ENCODE measurements at places on chromosomes 12 and 14. TPM values are rescaled to one million over a fixed set of nuclear protein-coding genes. Genes with fewer than 3 reads are reported as not detected.

ANKS1B gene
- not detected for total RNA-seq

DNA sequence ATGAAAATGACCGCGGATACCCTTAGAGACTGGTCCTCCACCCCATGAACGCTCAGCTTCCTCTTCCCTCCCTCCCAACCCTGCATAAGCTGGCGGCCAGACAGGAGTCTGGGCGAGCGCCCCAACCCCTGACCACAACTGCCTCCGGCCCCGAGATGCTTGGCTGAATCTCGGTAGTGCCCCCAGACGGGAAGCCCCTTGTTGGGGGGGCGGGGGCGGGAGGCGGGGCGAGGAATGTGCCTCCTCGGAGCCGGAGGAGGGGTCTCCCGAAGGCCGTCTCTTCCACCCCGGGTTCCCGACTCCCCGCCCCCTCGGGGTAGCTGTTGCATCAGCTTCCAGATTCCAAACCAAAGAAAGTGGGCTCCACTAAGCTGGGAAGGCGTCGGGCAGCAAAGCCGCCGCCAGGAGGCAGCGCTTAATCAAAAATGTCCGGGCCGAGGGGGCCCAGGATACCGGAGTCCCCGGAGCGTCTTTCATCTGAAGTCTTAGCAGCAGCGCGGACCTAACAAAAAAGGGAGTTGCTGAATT, 7.1 kb upstream of the MRPL52 start:
- peaks cover 22% of the 10 kb centered on the region for H3K4me1 ChIP-seq
- H3K27ac ChIP-seq, result no peak overlapping the region

- H3K36me3 ChIP-seq, result no peaks in the 10 kb centered on the region
- no peak for DNase-seq
- no peak overlapping the region for H3K4me3 ChIP-seq
- no peaks in the 10 kb centered on the region for H3K4me1 ChIP-seq
- no peak overlapping the region for H3K27ac ChIP-seq
- H3K27me3 ChIP-seq, result no peaks in the 10 kb centered on the region
Observed at GRCh38 chr12:68428724-68429501, 96.8 kb upstream of the MDM1 start.

- DNase-seq, result no peak
- H3K4me1 ChIP-seq, result peaks cover 7% of the 10 kb centered on the region
- H3K27ac ChIP-seq, result no peak overlapping the region
- H3K27me3 ChIP-seq, result peaks cover 24% of the 10 kb centered on the region
Observed at GRCh38 chr12:69689638-69690037, 9.5 kb downstream of the BEST3 start.

GRCh38 chr12:124136796-124137195, 158.1 kb upstream of the RFLNA start:
- DNase-seq, result no peak
- no peak overlapping the region for H3K4me3 ChIP-seq
- peaks cover 20% of the 10 kb centered on the region for H3K27me3 ChIP-seq
- H3K36me3 ChIP-seq, result no peaks in the 10 kb centered on the region
- H3K4me1 ChIP-seq, result no peaks in the 10 kb centered on the region

DNA sequence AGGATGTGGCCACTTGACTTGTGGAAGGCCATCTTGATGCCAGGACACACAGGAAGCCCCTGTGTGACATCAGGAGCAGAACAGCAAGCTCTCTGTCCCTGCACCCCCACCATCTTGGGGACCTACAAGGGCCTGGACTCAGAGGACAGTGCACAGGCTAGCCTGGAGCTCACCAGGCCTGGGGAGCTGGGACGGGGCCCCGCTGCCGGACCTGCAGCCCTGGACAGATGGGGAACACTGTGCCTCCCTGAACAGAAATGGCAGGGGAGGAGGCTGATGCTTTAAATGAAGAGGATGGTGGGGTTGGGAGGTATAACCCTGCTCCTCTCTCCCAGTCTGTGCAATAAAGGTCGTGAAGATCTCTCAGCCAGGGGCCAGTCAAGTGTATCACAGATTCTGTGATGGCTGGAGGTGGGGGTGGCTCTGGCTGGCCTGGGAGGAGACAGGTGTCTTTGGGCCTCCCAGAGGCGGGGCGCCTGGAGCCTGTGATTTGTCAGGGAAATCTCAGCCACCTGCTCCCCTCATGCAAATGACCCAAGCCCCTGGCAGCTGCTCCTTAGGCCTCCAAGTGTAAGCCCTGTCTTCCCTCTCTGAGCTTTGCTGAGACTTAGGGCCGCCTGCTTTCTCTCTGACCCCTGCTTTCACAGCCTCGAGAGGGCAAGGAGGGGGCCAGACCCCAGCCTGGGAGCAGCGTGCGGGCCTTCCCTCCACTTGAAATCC, 1.1 kb upstream of the GNB3 start:
- H3K4me3 ChIP-seq, result no peak overlapping the region
- H3K27ac ChIP-seq, result no peak overlapping the region
- no peaks in the 10 kb centered on the region for H3K4me1 ChIP-seq

CATSPERB gene
- 0.18 TPM for total RNA-seq

PMEL gene
- 0.25 TPM for total RNA-seq

DNA sequence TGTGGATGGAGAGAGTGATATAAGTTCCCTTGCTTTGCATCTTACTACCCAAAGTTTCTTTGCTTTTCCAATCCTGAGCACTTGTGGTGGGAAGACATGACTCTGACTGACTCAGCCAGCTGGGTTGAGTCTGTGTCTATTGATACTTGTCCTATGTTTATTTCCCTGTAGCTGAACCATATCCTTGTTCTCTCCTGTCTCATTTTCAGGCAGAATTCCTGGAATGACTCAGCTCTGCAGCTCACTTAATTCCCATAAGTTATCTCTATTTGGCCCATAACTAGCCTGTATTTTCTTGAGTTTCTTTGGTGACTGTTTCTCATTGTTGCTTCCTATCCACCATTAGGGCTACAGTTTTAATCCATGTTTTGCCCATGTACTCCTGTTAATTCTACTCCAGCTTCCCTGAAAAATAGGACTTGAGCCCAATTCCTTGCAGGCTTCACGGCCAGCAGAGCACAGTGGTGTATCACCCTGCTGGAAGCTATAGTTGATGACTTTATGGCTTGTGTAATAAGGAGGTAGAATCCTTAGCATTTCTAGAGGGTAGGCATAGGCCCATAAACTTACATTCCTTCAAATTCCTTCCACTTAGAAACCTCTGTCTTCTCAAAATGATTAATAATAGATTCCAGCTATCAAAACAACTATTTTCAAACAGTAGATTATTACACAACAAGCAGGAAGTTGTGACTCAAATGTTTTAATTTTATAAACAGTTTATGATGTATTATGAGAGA, 183.1 kb downstream of the TMTC3 start:
- no peaks in the 10 kb centered on the region for H3K27me3 ChIP-seq
- no peak for DNase-seq
- no peaks in the 10 kb centered on the region for H3K4me1 ChIP-seq
- no peaks in the 10 kb centered on the region for H3K36me3 ChIP-seq
- H3K4me3 ChIP-seq, result no peak overlapping the region

GRCh38 chr12:21946983-21947382, 5.8 kb upstream of the ABCC9 start:
- no peak for DNase-seq
- peaks cover 38% of the 10 kb centered on the region for H3K27me3 ChIP-seq
- no peak overlapping the region for H3K27ac ChIP-seq
- H3K4me3 ChIP-seq, result no peak overlapping the region
- H3K4me1 ChIP-seq, result no peaks in the 10 kb centered on the region
- H3K36me3 ChIP-seq, result no peaks in the 10 kb centered on the region

OTUB2 gene
- total RNA-seq, result 0.31 TPM

PITPNM2 gene
- total RNA-seq, result 13.1 TPM

ASIC1 gene
- total RNA-seq, result 10.8 TPM

GRCh38 chr14:103001651-103002396, 55.5 kb downstream of the CDC42BPB start:
- no peaks in the 10 kb centered on the region for H3K27me3 ChIP-seq
- no peak overlapping the region for H3K4me3 ChIP-seq
- no peaks in the 10 kb centered on the region for H3K4me1 ChIP-seq
- H3K36me3 ChIP-seq, result no peaks in the 10 kb centered on the region
- no peak for DNase-seq

RNF212B gene
- total RNA-seq, result not detected

DNA sequence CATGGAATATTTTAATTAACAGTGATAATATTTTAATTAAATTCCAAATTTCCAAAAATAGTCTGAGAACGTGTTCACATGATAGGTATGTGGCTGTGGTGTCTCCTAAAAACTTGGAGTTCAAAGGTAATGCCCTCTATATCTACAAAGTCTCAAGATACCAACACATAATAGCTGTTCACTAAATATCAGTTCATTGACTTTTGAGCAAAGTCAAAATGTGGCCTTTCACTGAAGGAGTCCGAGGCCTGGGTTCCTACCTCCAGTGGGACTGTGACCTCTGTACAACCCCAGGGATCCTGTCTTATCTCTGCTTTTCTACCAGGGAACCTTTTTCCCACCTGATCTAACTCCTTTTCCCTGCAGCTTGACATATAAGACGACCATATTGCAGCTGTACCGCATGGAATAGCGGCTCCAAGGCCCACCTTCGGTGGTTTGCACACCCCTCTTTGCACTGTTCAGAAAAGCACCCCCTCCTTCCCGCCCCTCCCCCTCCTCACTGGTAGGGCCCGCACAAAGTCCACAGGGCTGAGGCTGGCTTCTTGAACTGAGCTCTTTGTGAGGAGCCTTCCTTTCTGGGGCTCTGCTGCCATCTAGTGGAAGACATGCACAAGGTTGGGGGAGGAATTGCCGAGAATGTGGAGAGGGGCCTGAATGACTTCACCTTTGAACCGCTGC, 3.1 kb downstream of the CCND2 start:
- H3K27ac ChIP-seq, result peak overlapping the region; percentile 100
- H3K4me1 ChIP-seq, result peaks cover 52% of the 10 kb centered on the region
- H3K4me3 ChIP-seq, result peak overlapping the region; percentile 97
- DNase-seq, result peak; percentile 82
- no peaks in the 10 kb centered on the region for H3K27me3 ChIP-seq

CFAP73 gene
- 1.0 TPM for total RNA-seq

DNA sequence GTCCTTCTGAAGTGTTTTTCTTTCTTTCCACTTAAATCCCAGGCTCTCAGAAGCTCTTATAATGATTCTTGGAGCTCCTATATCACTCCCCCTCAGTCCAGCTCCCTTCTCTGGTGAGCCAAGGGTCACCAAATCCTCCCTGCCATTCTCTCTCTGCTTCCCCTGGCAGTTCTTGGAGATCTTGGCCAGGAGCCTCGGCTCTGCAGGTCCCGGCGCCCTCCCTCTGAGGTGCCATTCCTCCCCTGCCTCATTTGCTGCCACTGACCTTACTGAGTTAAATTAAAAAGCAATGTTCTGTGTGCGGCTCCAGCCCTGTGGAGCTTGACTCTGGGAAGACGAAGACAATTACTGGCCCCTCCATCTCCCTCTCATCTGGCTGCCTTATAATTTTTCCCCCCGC, 7.0 kb downstream of the CISTR start:
- no peak overlapping the region for H3K27ac ChIP-seq
- peaks cover 17% of the 10 kb centered on the region for H3K4me1 ChIP-seq
- DNase-seq, result no peak
- H3K36me3 ChIP-seq, result no peaks in the 10 kb centered on the region
- H3K4me3 ChIP-seq, result no peak overlapping the region

ACSS3 gene
- not detected for total RNA-seq

KRT78 gene
- total RNA-seq, result not detected

GRCh38 chr14:68987653-68988036, 8.5 kb upstream of the ACTN1 start:
- H3K27ac ChIP-seq, result no peak overlapping the region
- H3K36me3 ChIP-seq, result no peaks in the 10 kb centered on the region
- DNase-seq, result no peak
- H3K4me1 ChIP-seq, result peaks cover 25% of the 10 kb centered on the region
- H3K27me3 ChIP-seq, result no peaks in the 10 kb centered on the region
- no peak overlapping the region for H3K4me3 ChIP-seq

DNA sequence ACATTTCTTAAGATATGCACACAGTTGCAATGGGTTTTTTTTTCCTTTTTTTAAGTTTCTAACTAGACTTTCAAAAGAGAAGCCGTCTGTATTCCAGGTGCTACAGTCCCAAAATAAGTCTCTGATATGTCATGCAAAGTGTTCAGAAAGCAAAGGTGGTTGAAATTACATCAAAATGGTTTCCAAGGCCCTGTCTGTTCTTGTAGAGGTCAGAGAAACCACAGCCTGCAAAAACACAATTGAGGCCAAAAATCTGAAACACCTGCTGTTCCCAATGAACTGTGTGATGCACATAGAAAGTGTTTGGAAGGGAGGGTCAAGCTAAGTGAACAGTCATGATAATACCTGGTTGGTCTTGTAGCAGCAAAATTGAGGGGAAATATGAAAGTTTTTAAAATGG, 91.0 kb downstream of the VRK1 start:
- no peak overlapping the region for H3K4me3 ChIP-seq
- no peak overlapping the region for H3K27ac ChIP-seq
- DNase-seq, result no peak
- H3K27me3 ChIP-seq, result no peaks in the 10 kb centered on the region
- no peaks in the 10 kb centered on the region for H3K4me1 ChIP-seq

PNN gene
- 111 TPM for total RNA-seq

SELPLG gene
- total RNA-seq, result 23.0 TPM

DNA sequence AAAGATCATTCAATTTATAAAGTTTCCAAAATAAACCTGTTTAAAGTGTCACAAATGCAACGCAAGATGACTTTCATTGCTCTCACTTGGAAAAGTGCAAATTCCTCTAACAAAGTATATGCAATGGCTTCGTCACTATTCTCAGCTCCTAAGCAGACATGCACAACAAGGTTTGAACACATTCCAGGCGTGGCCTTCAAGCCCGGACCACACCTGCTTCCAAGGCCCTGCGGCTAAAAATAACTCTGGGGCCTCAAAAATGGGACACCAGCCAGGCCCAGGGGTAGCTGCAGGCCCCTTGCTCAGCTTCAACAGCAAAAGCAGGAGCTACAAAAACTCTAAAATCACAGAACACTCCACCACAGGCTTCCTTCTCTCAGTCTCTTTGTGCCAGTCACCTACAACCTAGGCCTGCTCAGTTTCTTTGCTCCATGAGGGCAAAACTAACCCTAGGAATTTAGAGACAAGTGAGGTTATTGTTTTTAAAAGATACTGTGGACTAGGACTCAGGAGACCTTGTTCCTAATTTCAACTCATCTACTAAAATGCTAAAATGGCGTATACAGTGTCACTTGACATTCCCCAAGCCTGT, 29.3 kb downstream of the DUSP16 start:
- H3K36me3 ChIP-seq, result peaks cover 18% of the 10 kb centered on the region
- H3K4me1 ChIP-seq, result peaks cover 33% of the 10 kb centered on the region
- DNase-seq, result no peak
- H3K27me3 ChIP-seq, result no peaks in the 10 kb centered on the region
- H3K4me3 ChIP-seq, result no peak overlapping the region
- peak overlapping the region; percentile 81 for H3K27ac ChIP-seq

DUSP16 gene
- total RNA-seq, result 21.6 TPM

DNA sequence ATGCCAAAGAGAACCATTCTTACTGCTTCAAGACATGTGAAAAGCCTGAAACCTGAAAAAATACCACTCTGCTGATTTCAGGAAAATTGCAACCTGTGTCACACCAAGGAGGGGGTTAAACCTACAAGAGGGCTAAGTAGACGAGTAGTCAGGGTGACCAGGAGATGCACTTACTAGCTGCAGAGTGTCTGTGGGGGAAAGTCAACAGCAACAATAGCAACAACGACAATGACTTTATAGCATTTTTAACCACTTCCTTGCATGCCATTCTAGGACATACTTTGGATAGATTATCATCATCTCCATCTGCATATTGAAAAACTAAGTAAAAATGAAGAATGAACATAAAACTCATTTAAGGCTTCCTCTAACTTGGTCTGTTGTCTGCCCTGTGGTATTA, 902.7 kb downstream of the BCL11B start:
- H3K4me3 ChIP-seq, result no peak overlapping the region
- DNase-seq, result no peak
- H3K36me3 ChIP-seq, result peaks cover 2% of the 10 kb centered on the region

PRPH gene
- total RNA-seq, result not detected

Measured in activated naive CD8-positive, alpha-beta T cell treated with anti-CD3 and anti-CD28 coated beads for 36 hours (primary cell).